Erythroblast (primary cell): ENCODE measurements at places on chromosomes 3 and 15.

DNA sequence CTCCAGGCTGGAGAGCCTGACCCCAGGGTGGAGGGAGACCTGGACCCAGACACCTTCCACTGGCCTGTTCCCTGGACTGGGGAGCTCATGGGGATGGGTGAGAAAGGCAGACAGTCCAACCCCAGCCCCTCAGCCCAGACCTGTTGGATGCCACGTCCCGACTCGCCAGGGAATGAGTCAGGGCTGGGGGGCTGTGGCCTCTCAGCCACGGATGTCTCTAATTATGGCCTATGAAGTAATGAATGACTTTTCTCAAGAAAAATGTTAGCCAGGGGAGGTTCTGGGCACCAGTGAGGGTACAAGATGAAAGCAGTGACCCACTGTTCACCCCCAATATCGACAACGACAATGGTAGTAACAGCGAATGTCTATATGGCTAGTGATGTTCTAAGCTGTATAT lies 107.0 kb upstream of the RPL32 start:
- no peak for DNase-seq

DNA sequence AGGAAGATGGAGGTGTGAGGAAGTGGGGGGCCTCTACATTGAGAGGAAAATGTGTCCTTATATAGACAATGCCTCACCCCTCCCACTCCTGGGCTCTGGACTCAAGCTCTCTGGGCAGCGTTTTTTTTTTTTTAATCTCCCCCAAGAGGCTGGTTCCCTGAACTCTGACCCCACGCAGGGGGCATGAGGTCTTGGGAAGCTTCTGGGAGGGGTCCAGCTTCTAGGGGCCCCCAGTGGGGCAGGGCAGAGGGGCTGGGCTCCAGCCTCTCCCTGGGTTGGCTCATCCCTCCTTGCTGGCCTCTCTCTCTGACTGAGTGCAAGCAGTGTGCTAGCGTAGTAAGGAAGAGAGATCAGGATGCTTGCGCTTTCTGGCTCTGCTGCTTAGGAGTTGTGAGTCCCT lies 101.4 kb upstream of the HACD2 start:
- no peak for DNase-seq

- peak; percentile 61 for DNase-seq
Observed at GRCh38 chr15:34318277-34319079, 19.1 kb downstream of the SLC12A6 start.

- DNase-seq, result no peak
Observed at GRCh38 chr3:29454161-29454611, 173.3 kb downstream of the RBMS3 start.

DNA sequence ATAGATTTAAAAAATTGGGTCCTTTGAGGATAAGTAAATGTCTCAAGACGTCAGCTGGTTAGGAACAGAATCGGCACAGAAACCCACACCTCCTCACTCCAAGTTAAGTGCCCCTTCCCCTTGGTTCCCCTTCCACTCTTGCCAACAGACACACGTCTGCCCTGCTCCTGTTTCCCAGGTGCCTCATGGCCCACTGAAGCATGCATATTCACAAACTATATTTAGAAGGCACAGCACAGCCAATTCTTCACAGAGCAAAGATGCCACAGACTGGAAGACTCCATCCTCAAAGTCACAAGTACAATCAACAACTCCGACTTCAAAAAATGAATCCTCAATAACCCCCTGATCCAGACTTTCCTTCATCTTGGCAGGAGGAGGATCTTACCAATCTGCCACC lies 295.4 kb upstream of the NR2F2 start:
- no peak for DNase-seq

DNA sequence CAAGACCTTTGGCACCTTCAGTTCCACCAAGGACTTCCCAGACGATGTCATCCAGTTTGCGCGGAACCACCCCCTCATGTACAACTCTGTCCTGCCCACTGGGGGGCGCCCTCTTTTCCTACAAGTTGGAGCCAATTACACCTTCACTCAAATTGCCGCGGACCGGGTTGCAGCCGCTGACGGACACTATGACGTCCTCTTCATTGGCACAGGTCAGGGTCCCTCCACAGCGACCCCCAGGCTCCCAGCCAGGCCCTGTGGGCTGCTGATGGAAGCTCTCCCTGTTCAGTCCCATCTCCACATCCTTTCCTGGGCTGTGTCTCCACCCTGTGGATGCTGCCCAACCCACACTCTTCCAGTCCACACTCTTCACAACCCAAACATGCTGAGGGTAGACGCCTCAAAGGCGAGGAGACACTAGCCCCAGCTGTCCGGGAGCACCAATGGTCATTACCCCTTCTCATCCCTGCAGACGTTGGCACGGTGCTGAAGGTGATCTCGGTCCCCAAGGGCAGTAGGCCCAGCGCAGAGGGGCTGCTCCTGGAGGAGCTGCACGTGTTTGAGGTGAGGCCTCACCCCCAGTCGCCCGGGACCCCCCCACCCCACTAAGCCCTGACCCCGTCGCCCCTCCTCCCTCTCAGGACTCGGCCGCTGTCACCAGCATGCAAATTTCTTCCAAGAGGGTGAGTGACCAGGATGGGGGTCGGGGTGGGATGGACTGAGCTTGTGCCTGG lies 4.3 kb upstream of the LSMEM2 start:
- DNase-seq, result peak; percentile 91

GRCh38 chr3:157755233-157755632 lies 252.0 kb upstream of the VEPH1 start:
- no peak for DNase-seq

GRCh38 chr3:60169755-60170154 lies 1081.5 kb downstream of the FHIT start:
- no peak for DNase-seq
